ENCODE measurements at places on chromosomes 16 and 17.

DNA sequence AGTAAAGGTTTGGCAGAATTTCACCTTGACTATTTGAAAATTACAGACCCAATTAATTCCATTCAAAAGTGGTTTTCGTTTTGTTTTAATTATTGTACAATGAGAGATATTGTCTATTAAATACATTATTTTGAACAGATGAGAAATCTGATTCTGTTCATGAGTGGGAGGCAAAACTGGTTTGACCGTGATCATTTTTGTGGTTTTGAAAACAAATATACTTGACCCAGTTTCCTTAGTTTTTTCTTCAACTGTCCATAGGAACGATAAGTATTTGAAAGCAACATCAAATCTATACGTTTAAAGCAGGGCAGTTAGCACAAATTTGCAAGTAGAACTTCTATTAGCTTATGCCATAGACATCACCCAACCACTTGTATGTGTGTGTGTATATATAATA is 72.6 kb downstream of the CDK12 start:
- DNase-seq, result no peak

DNA sequence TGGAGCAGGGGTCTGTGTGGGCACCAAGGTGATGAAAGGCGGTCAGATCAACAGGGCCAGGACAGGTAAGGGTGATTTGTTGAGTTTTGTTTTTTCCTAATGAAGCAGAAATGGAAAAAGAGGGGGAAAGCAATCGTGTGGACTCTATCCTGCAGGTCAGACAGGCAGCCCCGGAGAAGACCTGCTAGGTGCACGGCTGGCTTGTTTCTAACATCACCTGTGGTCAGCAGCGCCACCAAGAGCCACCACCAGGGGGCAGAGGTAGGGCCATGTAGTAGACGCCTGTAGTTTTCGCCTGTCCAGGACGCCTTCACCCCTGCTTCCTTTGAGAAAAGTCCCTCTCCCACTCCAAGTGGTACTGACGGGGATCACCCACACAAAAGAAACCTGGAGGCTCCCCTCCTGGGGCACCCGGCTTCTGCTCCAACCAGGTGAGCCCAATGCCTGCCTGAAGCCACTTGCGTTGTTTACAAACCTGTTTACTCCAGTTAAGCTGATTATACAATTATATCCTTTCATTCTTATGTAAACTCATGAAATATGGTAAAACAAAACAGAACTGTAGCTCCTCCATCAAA is 54.2 kb upstream of the SEC14L1 start:
- peak; percentile 77 for DNase-seq

- no peak for DNase-seq
Observed at GRCh38 chr17:18141210-18141803, 32.8 kb downstream of the MYO15A start.

DNA sequence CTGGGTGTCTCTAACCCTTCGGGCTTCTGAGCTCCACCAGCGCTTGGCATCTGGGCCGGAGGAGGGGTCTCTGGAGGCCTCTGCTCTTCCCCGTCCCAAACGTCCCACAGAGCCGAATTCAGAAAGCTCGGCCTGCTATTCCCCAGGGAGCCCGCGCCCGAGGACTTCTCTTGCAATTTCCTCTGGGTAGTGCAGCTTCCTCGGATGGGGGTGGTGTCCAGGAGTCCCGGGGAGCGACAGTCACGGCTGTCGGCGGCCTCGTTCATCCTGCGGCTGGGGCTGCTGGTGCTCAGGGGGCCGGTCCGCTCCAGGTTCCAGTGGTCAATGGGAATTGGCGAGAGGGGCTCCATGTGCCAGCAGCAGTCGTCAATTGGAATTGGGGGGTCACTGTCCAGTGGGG is 11.8 kb upstream of the NLRC3 start:
- no peak for DNase-seq

GRCh38 chr17:40782450-40782849 is at the start of gene KRT27:
Gene KRT27, minus strand, starts transcription at chr17:40782550. Its CDS starts 57 bp downstream, at chr17:40782493.
- DNase-seq, result no peak

DNA sequence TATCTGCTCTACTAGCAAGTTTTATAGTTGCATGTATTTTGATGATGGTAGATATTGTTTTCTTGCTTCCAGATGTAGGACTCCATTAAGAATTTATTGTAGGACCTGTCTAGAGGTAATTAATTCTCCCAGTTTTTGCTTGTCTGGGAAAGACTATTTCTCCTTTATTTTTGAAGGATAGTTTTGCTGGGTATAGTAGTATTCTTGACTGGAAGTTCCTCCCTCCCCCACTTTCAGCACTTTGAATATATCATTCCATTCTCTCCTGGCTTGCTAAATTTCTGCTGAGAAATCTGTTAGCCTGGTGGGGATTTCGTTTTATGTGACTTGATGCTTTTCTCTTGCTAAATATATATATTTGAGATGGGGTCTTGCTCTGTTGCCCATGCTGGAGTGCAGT is 8.0 kb upstream of the PHB1 start:
- no peak for DNase-seq

DNA sequence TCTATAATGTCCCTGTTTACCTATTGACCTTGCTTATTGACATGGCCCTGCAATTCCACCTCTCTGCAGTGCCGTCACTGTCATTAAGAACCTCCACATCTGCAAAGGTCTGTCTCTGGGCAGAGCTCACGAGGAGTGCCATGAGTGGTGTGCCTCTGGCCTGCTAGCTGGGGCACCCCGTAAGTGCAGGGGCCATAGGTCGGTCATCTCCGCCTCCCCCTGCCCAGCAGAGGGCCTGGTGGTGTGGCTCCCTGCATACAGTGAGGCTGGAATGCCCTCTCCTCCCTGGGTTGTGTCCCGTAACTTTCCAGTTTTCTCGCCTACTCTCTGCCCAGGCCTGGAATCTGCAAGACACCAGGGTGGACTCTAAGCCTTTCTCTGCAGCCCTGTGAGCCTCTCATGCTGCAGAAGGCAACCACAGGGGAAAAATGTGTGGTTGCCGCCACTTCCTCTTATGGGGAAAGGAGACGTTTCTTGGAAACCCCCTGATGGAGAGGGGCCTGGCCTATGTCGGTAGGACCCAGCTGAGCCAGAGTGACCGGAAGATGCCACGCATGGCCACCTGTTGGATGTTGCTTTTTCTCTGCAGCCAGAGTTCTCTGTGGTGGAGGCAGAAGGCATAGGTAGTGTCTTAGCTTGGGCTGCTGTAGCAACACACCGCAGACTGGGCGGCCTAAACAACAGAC is 2.7 kb upstream of the SNX20 start:
- no peak for DNase-seq

- no peak for DNase-seq
Observed at GRCh38 chr17:50173335-50173941, 7.6 kb downstream of the SGCA start.

DNA sequence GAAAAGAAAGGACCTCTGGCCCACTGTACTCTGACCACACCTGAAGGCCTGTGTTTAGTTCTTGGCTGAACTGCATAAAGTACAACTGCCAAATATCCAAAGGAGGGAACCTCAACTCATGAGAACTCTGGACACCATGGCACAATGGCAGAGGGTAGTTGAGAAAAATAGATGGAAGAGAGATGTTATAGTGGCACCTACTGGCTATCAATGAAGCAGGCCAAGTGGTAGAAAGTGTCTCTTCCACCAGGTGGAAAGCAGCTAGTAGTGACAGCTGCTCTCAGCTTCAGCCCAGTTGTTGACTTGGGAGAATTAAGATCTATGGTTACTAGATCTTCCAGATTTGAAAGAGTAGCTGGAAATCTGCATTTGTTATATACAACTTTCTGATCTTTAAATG is 3.2 kb downstream of the MED31 start:
- no peak for DNase-seq

DNA sequence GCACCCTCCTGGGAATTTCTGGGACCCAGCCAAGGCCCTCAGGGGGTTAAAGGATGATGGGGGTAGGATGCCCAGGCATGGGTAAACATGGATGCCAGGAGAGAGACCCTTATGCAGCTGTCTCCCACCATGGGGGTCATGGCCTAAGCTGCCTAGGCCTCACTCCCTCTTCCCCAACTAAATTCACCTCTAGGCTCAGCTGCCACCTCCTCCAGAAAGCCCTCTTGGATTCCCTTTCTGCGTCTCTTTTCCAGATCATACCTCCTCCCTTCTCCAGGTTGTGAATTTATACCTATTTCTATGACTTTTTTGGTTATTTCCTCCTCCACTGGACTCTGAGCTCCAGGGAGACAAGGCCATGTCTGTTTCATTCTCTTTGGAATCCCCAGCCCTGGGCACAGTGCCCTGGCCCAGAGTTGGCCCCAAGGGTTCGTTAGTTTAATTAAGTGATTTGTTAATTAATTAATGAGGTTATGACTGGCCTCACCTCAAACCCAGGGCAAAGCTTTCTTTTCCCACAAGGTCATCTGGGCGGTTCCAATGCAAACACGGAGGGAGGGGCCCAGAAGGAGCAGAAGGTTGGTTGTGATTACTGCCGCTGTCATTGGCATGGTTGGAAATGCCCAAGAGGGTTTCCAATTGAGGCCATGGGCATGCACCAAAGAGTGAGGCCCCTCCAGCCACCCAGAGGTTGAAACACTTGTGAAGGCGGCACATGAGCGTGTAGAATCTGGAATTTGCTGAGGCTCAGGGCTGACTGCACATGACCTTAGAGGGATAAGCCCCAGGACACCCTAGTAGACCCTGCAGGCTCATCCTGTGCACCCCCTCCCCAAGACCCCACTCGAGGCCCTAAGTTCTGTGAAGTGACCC is 6.9 kb upstream of the KRT17 start:
- DNase-seq, result no peak

DNA sequence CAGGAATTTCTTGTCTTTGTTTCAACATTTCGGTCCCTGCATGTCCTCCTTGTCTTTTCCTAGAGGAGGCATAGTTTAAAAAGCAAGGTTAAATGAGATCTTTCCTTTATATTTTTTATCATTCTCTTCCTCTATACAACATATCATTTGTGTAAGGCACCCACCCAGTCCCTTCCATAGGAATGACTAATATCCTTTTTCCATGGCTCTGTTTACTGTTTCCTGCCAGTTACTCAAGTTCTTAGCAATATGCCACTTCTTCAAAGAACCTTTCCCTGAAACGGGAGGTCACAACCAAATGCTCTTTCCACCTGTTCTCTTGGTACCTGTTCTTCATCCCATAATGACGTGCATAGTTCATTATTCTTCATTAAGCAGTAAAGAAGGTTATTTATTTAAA is 1237.1 kb upstream of the GOT2 start:
- no peak for DNase-seq

GRCh38 chr17:32835291-32835761 is 41.6 kb downstream of the MYO1D start:
- no peak for DNase-seq

GRCh38 chr16:87601401-87601981 is 817 bp upstream of the JPH3 start:
- DNase-seq, result no peak

GRCh38 chr17:42252597-42253550 is 23.3 kb downstream of the STAT5B start:
- DNase-seq, result no peak

GRCh38 chr17:55757659-55758058 is 6.8 kb downstream of the PCTP start:
- no peak for DNase-seq

- DNase-seq, result no peak
Observed at GRCh38 chr16:12925026-12925800, 23.8 kb downstream of the SHISA9 start.

DNA sequence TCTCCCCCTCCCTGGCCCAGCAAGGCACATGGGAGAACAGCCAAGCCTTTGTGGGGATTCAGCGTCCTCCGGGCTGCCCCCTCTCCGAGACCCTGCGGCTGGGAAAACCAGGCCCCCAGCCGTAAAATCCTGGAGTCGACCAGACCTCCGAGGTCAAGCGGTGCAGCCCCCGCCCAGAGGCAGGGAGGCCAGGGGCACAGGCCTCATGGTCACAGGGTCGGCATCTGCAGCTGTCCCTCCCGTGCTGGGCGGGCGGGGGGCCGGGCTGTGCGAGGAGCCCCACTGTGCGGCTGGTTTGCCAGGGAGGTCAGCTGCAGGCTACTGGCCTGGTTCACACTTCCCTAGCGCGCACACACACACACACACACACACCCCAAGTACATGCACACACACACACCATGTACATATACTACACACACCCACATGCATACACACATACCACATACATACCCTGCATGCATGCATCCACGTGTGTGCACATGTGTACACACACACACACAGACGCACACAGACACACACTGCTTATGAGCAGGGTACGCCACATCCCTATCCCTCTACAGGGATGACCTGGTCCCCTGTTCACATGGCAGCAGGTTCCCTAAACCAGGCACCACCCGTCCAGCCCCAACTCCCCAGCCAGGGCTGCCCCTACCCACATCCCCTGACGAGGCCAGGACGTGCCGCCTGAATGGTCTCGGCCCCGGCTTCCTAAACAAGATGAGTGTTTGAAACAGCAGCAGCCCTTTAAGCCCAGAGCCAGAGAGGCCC is 108.9 kb upstream of the CIBAR2 start:
- DNase-seq, result no peak

DNA sequence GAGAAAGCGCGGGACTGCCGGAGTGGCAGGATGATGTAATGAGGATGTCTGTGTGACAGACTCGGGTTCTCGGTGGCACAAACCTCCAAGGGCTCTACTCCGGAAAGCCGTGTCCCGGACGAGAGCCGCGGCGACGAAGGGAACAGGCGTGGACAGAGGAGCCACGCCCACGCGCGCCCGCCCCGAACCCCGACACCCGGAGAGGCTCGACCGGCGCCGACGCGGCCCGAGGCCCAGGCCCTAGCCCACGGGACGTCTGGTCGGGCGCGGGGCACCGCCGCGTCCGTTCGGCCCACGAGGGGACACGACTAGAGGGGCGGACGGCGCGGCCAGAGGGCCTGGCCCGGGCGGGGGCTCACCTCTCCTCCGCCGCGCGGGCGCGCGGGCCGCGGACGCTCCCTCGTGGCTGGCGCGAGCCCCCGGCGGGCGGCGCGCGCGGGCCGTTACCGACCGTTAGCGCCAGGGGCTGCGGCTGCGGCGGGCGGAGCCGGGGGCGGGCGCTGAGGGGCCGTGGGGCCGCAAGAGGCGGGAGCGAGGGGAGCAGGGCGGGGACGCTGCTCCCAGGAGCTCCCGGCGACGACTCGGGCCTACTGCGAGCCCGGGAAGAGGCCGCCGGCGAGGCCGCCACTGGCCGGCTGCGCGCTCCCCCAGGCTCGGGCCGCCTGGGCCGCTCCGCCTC is 2.1 kb upstream of the IRX5 start:
- no peak for DNase-seq

All from stimulated activated CD4-positive, alpha-beta T cell treated with anti-CD3 and anti-CD28 coated beads, TNF-alpha, amount 100 ng/mL, for 48 hours (primary cell).